ENCODE measurements at places on chromosomes 7 and 10. TPM values are rescaled to one million over a fixed set of nuclear protein-coding genes. Genes with fewer than 3 reads are reported as not detected.

The PON1 gene
- not detected for polyA plus RNA-seq

The TAS2R39 gene
- polyA plus RNA-seq = not detected

The DNMBP gene
- 21.2 TPM for polyA plus RNA-seq

GRCh38 chr7:95619921-95620320 lies 23.6 kb upstream of the PDK4 start:
- H3K27me3 ChIP-seq = no peaks in the 10 kb centered on the region
- no peak for DNase-seq
- H3K4me1 ChIP-seq = no peaks in the 10 kb centered on the region
- no peak overlapping the region for H3K4me3 ChIP-seq

GRCh38 chr7:139960157-139960556 lies 102.6 kb downstream of the PARP12 start:
- DNase-seq = no peak
- no peaks in the 10 kb centered on the region for H3K36me3 ChIP-seq
- H3K4me3 ChIP-seq = no peak overlapping the region
- no peaks in the 10 kb centered on the region for H3K27me3 ChIP-seq
- H3K27ac ChIP-seq = no peak overlapping the region

DNA sequence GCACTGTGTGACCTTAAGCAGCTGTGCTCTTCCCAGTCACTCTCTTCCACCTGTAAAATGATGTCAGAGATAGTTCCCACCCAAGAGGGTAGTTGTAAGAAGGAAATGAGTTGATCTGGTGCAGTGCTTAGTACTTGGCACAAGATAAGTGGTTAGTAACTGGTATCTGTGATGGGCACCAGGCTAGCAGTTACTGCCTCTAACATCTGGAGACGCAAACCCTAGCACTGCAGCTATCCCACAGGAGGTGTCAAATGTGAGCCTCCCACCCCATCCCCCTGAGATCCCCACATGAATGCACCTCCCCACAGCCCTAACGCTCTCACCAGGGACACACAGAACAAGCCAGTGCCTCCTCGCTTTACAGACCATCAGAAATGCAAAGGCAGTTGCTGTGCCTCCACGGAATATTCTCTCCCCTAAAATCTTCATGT lies 72.0 kb downstream of the KCNMA1 start:
- no peak overlapping the region for H3K4me3 ChIP-seq
- H3K36me3 ChIP-seq = no peaks in the 10 kb centered on the region
- peaks cover 60% of the 10 kb centered on the region for H3K4me1 ChIP-seq

The MOSPD3 gene
- 19.2 TPM for polyA plus RNA-seq

The DLX6 gene
- not detected for polyA plus RNA-seq

DNA sequence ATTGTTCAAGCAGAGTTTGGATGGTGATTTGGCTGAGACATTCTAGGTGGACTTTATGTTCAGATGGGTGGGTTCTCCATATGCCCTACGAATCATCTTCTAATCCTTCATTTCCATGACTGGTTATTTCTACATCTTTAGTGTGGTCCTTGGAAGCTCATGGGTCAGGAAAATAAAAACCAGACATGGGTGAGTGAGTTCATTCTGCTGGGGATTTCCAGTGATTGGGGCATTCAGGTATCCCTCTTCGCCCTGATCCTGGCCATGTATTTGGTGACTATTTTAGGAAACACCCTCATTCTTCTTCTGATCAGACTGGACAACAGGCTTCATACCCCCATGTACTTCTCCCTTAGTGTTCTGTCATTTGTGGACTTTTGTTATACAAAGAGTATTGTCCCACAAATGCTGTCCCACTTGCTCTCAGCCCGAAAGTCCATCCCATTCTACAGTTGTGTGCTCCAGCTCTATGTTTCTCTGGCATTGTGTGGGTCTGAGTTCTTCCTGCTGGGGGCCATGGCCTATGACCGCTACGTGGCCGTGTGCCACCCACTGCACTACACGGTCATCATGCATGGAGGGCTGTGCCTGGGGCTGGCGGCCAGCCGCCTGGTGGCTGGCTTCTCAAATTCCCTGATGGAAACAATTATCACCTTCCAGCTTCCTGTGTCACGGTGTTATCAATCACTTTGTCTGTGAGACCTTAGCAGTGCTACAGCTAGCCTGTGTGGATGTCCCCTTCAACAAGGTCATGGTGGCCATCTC lies 19.2 kb upstream of the OR6B1 start:
- H3K36me3 ChIP-seq = no peaks in the 10 kb centered on the region
- no peaks in the 10 kb centered on the region for H3K4me1 ChIP-seq
- H3K27me3 ChIP-seq = no peaks in the 10 kb centered on the region
- no peak overlapping the region for H3K4me3 ChIP-seq

The POLR2J3 gene
- polyA plus RNA-seq = 13.9 TPM

- no peak overlapping the region for H3K27ac ChIP-seq
- DNase-seq = no peak
- no peaks in the 10 kb centered on the region for H3K36me3 ChIP-seq
- H3K27me3 ChIP-seq = peaks cover 4% of the 10 kb centered on the region
These were observed 26.8 kb downstream of the EN2 start for GRCh38 chr7:155484483-155485399.

GRCh38 chr7:48398191-48398590 lies 226.9 kb downstream of the ABCA13 start:
- H3K4me1 ChIP-seq = no peaks in the 10 kb centered on the region
- H3K4me3 ChIP-seq = no peak overlapping the region
- no peaks in the 10 kb centered on the region for H3K27me3 ChIP-seq
- no peak overlapping the region for H3K27ac ChIP-seq
- DNase-seq = no peak
- no peaks in the 10 kb centered on the region for H3K36me3 ChIP-seq

The GHITM gene
- polyA plus RNA-seq = 277 TPM

DNA sequence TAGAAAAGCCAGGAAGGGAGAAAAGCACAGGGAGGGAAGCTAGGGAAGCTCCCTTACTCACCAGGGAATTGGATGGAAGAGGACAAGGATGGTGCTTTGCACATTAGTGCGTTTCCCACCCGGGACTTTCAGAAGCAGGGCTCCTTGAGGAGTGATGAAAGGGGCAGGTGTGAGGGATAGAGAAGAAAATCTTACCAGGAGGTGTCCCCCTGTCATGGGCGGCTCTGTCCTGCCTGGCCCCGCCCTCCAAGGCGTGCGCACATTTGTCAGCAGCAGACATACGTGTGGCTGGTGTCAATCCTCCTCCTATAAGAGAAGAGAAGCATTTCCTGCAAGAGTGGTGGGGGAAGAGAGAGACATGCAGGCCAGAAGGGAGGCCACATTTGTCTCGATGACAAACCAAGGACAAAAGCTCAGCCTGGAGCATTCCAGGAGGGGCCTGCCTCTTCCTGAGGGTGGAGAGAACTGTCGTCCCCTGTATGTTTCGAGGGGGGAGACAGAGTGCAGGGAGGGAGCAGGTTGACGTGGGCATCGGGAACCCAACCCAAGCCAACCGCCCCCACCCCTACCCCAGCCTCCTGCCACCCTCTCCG lies 47.4 kb upstream of the COMTD1 start:
- H3K36me3 ChIP-seq = no peaks in the 10 kb centered on the region
- no peak for DNase-seq
- H3K27ac ChIP-seq = peak overlapping the region; percentile 42
- no peak overlapping the region for H3K4me3 ChIP-seq

The NT5C2 gene
- polyA plus RNA-seq = 49.2 TPM

GRCh38 chr10:26859241-26860101 lies 1.3 kb downstream of the ABI1 start:
- peak overlapping the region; percentile 96 for H3K27ac ChIP-seq
- no peaks in the 10 kb centered on the region for H3K27me3 ChIP-seq
- peak overlapping the region; percentile 71 for H3K4me3 ChIP-seq
- no peak for DNase-seq
- peaks cover 37% of the 10 kb centered on the region for H3K4me1 ChIP-seq
- no peaks in the 10 kb centered on the region for H3K36me3 ChIP-seq

DNA sequence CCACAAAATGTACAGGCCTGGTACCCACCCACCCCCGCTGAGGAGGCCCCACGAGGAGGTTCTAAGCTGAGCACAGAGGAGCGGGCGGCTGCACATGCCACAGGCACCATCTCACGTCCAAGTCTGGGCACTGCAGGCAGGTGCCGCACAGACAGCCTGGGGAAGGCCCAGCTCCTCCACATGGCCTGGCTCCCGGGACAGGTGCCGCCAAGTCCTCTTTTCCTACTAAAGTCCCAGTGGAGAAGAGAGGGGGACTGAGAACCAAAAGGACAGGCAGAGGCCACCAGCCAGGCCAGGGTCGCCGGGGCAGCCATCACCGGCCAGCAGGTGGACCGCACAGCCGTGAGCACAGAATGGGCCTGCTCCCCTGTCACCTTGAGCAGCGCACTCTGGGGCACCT lies 91.1 kb downstream of the MAD1L1 start:
- DNase-seq = no peak
- peaks cover 10% of the 10 kb centered on the region for H3K36me3 ChIP-seq
- no peaks in the 10 kb centered on the region for H3K4me1 ChIP-seq
- H3K4me3 ChIP-seq = no peak overlapping the region
- H3K27ac ChIP-seq = no peak overlapping the region
- H3K27me3 ChIP-seq = no peaks in the 10 kb centered on the region

GRCh38 chr10:74738985-74739567 lies 87.3 kb upstream of the KAT6B start:
- no peak for DNase-seq
- H3K36me3 ChIP-seq = no peaks in the 10 kb centered on the region
- no peaks in the 10 kb centered on the region for H3K27me3 ChIP-seq
- H3K4me3 ChIP-seq = no peak overlapping the region

The GNGT1 gene
- polyA plus RNA-seq = not detected

DNA sequence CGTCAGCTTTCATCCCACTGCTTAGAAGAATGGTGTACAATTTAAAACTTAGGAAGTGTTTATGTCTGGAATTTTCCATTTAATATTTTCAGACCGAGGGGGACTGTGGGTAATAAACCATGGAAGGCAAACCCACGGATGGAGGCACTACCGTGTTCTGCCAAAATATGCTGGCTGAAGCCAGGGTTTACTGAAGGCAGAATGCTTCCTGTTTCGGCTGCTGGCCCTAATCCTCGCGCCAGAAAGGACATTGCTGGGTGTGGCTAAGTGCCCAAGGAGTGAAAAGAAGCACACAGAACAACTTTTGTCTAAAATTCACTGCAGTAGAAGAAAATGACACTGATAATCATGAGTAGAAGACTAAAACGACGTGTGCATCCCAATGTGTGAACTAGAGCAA lies 32.3 kb downstream of the PITRM1 start:
- peaks cover 62% of the 10 kb centered on the region for H3K36me3 ChIP-seq
- H3K27ac ChIP-seq = peak overlapping the region; percentile 4
- H3K27me3 ChIP-seq = no peaks in the 10 kb centered on the region
- H3K4me3 ChIP-seq = no peak overlapping the region
- DNase-seq = peak; percentile 59

DNA sequence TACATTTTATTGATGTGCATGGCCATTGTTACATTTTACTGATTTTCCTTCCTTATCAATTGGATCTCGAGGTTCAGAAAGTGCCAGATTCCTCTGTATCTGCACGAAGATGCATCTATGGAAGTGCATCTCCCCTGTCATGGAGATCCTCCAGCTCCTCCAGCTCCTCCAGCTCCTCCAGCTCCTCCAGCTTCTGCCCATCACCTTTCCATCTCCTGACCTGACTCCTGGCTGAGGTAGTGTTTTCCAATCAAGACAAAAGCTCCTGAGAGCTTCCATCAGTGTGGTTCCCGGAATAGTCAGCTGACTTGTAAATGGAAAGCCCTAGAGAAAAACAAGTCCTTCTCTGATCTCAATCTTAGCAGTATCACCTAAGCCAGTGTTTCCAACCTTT lies 90.8 kb upstream of the KLF6 start:
- no peak for DNase-seq
- no peaks in the 10 kb centered on the region for H3K36me3 ChIP-seq
- H3K27ac ChIP-seq = peak overlapping the region; percentile 48
- peaks cover 15% of the 10 kb centered on the region for H3K4me1 ChIP-seq

DNA sequence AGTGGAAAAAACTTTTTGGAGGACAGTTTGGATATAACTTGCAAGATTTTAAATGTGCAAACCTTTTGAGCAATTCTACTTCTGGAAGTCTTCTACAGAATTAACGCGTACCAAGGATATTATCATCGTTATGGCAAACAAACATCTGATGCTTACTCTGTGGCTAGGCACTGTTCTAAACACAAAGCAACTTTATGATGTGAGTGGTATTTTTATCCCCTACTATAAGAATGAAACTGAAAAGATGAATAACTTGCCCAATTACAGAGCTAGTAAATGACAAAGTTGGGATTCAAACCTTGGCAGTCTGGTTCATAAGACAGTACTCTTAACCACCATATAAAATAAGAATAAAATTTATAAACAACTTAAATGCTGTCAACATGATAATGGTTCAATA lies 15.8 kb downstream of the ASZ1 start:
- no peak for DNase-seq
- H3K4me3 ChIP-seq = no peak overlapping the region

GRCh38 chr7:64320547-64321513 lies 7.1 kb downstream of the ZNF736 start:
- H3K36me3 ChIP-seq = peaks cover 3% of the 10 kb centered on the region
- H3K4me1 ChIP-seq = no peaks in the 10 kb centered on the region
- DNase-seq = no peak

The MOGAT3 gene
- polyA plus RNA-seq = 3.6 TPM

The TMEM270 gene
- polyA plus RNA-seq = not detected

The KIN gene
- polyA plus RNA-seq = 6.7 TPM

The CADPS2 gene
- 5.4 TPM for polyA plus RNA-seq

The ANKRD1 gene
- 2.5 TPM for polyA plus RNA-seq

GRCh38 chr7:135100856-135101255 lies 47.0 kb upstream of the TMEM140 start:
- no peak overlapping the region for H3K27ac ChIP-seq
- DNase-seq = no peak
- no peaks in the 10 kb centered on the region for H3K4me1 ChIP-seq
- H3K27me3 ChIP-seq = no peaks in the 10 kb centered on the region

DNA sequence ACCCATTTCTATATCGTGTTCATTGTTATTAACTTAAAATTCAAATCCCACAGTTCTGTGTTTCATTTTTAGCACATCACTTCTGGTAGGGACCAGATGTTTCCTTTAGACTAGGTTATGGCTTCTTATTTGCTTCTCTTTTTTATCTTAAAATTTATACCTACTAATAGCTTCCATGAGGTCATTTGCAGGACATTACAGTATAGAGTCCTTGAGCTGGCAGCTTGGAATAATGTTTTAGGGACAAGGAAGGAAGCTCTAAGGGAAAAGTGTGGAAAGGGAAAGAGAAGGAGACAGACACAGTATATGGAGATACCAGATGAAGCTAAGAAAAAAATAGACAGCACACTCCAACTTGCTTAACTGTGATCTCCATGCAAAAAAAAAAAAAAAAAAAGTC lies 48.8 kb upstream of the CD36 start:
- no peaks in the 10 kb centered on the region for H3K27me3 ChIP-seq
- no peak for DNase-seq
- H3K4me1 ChIP-seq = peaks cover 8% of the 10 kb centered on the region
- no peak overlapping the region for H3K4me3 ChIP-seq
- no peaks in the 10 kb centered on the region for H3K36me3 ChIP-seq

The SNCG gene
- 24.0 TPM for polyA plus RNA-seq
